ENCODE measurements at places on chromosomes 1 and 21.

DNA sequence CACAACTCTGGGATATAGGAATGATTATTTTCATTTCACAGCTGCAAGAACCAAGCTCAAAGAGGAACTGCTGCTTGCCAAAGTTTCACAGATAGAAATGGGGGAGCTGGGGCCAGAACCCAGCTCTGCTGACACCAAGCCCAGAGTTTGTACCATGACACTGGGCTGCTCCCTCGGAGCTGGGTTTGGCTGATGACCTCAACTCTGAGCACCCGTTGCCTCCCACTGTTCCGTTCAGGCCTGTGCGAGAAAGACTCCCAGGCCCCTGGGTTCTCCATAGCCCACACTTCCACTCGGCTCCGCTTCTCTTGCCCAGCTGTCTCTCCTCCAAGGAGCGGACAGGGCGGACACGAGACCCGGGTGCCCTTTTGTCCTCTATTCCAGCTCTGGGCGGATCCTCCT, 55.2 kb downstream of the NGF start:
- DNase-seq: no peak

DNA sequence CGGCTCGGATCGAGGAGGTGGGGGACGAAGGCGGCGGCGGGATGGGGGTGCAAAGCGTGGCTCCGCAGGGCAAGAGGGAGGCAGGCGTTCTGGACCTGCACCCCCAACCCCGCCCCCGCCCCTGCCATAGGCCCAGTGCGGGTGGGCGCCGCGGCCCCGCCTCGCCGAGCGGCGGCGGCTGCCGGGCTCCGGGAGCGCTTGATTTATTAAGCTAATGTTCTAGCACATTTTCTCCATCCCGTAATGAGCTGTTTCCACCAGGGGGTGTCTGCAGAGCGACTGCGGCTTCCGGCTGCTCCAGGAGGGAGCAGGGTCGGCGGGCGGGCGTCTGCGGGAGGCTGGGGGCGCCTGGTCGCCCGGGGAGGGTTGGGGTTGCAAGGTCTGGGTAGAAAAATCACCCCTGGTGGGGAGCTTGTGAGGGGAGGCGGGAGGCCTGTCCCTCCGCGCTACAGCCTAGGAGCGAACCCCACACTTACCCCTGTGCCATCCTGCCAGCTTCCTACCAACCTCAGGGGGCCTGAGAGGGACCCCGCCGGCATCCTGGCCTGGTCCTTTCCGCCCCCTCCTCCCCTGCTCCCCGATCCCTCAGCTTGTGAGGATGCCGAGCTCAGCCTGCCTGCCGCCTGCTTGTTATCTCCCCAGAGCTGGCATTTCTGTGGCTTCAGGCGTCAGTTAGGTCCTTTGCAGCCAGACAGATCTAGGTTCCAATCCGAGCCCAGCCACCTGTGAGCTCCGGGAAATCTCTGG, 48.5 kb upstream of the ACOT11 start:
- no peak for DNase-seq

DNA sequence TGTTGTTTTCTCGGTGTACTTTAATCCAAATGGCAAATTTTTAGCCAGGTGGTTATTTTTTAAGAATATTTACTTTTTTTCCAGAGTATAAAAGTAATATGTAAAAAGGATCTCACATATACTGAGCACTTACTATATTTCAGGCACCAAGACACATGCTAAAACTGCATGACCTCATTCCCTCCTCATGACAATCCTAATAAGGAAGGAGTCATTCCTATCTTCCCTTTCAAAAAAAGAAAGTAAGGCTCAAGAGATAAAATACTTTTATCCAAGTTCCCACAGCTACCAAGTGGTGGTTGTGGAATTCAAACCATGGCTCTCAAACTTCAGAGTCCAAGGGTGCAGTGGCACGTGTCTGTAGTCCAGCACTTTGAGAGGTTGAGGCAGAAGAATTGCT, 19.4 kb downstream of the ATP2B4 start:
- no peak for DNase-seq

DNA sequence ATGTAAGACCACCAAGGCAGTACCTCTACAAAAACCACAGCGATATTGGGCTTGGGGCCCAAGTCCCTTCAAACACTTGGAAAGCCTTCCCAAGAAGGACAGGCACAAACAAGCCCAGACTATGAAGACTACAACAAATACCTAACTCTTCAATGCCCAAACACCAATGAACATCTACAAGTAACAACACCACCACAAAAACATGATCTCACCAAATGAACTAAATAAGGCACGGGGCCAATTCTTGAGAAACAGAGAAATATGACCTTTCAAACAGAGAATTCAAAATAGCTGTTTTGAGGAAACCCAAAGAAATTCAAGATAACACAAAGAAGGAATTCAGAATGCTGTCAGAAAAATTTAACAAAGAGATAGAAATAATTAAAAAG, 86.8 kb downstream of the COL24A1 start:
- DNase-seq: no peak

DNA sequence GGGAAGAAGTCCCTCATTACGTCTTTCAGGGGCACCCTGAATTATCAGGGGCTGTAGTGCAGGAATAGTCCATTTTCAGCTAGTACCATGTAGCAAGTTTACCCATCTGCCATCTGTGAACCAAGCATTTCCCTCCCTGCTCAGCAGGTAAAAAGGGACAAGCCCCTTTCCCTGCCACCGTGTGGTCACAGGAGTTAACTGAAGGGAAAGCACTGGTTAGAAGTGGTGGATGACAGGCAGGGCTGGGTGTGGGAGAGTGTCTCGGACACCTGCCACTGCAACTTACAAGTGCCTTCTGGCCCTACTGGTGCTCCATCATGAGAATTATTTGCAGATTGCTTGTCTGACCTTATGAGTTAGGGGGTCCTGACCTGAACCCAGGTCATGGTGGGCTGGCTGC, 32.0 kb upstream of the IGSF5 start:
- no peak for DNase-seq

DNA sequence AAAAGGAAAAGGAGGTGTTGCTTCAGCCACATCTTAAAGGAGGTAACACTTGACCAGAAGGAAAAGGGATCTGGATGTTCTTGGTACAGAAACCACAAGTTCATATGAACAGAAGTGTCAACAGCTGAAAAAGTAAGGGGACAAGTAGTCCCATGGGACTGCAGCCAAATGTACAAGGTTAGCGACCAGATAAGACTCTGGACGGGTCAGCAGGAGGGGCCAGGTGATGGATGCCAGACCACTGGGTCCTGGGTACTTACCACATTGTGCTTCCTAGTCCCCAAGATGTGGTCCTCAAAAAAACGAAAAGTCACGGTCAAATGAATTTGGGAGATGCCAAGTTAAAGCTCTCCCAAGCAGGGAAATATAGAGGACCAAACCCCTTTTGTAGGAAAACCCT, 16.6 kb upstream of the BMP8A start:
- DNase-seq: no peak

DNA sequence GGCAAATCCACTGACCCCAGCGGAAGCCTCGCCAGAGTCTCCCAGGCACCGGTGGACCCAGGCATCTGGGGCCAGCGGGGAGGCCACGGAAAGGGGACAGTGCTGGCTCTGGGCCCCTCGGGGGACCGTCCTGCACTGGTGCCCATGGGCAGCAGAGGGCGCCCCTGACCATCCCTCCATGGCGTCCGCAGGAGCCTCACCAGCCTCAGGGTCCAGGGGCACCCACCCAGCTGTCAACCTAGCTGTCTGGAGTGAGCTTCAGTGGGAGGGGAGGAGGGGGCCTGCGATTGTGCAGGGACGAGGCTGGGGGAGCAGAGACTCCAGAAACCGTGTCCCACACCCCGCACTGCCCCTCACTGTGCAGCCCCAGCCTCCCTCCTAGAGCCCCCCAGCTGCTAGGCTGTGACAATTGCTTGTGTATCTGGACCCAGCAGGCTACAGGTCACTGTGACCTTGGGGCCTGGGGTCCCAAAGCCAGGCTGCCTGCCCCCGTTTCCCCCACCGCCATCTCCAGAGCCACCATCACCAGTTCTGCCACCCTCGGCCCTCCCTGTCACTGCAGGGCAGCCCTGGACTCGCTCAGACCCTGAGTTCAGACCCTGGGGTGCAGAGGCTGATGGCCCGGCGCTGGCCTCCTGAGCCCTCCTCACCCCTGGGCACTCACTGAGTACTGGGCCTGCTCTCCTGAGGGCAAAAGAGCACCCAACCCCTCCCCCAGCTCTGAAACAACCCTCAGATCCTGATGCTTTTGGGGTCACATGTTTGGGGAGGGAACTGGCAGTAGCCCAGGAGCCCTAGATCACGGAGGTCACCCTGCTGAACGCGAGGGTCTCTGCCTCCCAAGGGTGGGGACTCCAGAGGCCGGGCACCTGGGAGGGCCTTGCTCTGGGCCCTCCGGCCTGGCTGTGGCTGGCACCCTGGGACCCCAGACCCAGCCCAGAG, 10.6 kb upstream of the COL6A1 start:
- DNase-seq: peak; percentile 25

DNA sequence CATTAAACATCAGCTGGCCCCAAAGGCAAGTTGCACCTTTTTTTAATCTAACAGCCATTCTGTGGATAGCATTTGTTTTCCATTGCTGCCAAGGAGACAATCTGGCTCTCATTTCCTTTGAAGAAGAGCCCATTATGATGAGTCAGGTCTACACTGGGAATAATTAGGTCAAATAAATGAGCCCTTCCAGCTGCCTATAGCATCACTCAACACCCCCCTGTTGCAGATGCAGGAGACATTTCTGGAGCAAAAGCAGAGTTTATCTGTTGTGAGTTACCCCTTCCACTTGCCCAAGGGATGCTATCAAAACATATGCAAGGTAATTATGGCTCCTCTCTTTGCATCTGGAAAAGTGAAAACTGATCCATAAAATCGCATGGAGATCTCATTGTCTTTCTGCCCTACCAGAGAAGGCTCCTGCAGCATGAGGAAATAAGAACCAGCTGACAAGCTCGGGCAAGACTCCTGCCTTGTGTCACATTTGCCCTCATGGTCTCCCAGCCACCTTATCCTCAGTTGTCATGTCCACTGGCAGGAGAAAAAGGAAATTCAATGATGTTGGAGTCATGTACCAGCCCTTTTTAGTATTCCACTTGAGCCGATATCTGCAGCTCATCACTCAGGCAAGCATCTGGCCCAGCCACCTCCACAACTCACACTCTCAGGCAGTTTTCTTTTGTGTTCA, 135.9 kb downstream of the SLC30A10 start:
- no peak for DNase-seq
